ENCODE measurements at places on chromosomes 1 and 21.
A peak's percentile ranks its signal among the peaks of the same experiment; 100 is the strongest.

GRCh38 chr1:110228381-110228780 is 18.3 kb downstream of the KCNC4 start:
- DNase-seq = no peak

DNA sequence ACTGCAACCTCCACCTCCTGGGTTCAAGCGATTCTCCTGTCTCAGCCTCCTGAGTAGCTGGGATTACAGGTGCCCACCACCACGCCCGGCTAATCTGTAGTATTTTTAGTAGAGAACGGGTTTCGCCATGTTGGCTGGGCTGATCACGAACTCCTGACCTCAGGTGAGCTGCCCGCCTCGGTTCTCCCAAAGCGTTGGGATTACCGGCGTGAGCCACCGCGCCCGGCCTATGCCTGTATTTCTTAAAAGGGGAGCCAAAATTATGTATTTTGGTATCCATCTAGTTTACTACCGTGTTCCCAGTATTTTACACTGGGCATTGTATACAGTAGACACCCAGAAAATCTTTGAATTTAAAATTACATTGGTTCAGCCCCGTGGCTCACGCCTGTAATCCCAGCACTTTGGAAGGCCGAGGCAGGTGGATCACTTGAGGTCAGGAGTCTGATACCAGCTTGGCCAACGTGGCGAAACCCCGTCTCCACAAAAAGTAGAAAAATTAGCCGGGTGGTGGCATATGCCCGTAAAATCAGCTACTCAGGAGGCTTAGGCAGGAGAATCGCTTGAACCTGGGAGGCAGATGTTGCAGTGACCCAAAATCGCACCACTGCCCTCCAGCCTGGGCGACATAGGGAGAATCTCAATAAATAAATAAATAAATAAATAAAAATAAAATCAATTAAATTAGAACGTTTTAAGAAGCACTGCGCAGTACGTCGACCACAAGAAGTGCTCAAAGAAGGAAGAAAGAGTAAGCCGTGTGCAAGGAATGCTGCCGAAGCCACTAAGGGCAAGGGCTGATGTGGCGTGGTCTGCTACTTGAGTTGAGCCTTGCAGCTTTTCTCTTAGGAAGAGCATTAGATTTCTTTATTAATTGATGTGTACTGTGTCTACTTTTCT is 1.5 kb upstream of the THRAP3 start:
- peak; percentile 22 for DNase-seq

GRCh38 chr1:202567738-202568137 is 142.5 kb downstream of the SYT2 start:
- peak; percentile 82 for DNase-seq

- peak; percentile 16 for DNase-seq
Measured at GRCh38 chr1:116910379-116911187, 867 bp downstream of the PTGFRN start.

DNA sequence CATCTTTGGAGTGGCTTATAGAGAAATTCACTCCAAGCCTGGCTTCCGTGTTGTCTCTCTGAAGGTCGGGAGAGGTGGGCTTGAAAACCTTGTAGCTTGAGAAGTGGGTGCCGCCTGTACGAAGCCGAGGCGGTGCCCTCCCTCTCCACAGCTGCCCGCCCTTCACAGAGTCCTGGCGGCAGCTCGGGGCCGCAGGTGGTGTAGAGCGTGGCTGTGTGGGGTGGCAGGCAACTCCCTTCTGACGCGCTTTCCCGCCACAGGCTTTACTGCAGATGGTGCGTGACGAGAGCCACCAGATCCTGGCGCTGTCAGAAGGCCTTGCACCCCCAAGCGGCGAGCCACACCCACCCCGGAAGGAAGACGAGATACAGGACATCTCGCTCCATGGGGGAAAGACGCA is 33.1 kb upstream of the DIP2A start:
- DNase-seq = no peak

DNA sequence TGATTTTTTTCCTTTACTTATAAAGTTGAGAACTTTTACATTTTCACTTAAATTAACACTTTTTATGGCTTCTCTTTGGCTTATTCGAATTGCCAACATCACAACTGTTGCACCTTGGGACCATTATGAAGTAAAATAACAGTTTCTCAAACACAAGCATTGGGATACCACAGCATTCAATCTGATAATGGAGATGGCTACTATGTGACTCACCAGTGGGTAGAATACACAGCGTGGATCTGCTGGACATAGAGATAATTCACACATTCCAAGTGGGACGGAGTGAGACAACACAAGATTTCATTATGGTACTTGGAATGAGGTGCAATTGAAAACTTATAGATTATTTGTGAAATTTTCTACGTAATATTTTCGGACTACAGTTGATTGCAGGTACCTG is 68.0 kb downstream of the ADAMTS1 start:
- DNase-seq = no peak

DNA sequence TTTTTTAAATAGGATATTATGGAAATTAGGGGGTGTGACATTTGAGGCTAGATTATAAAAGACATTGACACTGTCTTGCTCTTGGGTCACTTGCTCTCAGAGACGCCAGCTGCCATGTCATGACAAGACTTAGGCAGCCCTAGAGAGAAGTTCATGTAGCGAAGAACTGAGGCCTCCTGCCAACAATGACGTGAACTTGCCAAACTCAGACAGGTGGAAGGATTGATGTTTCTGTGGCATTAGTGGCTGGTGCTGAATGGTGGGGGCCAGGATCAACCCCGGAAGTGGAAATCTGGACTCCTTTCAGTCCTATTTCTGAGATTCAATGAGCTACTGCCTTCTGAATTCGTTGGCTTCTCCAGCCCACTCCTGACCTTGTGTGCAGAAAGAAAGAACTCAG is 14.7 kb downstream of the NCF2 start:
- DNase-seq = no peak

DNA sequence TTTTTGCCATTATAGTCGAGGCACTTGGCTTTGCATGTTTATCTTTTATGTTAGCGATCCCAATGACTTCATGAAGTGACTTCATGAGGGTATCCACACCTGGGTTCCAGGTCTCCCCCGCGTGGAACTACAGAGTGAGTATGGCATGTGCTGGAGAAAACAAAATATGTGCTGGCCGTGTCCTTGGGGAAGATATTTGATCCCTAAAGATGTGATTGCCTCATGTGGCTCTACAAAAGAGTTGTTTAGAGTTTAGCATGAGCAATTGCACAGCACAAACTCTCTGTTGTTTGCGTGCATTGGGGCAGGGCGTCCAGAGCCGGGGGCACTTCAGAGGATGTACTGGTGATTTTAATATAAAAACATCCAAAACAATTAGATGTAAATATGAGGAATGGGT is 4.8 kb downstream of the IL10RB start:
- DNase-seq = no peak

- DNase-seq = no peak
Measured at GRCh38 chr1:160521554-160521953, 1.5 kb downstream of the SLAMF6 start.

- peak; percentile 12 for DNase-seq
Measured at GRCh38 chr1:29200906-29201594, 19.4 kb upstream of the SRSF4 start.

- no peak for DNase-seq
Measured at GRCh38 chr1:181391301-181391900, 91.9 kb upstream of the CACNA1E start.

GRCh38 chr1:155725142-155725541 is 36.3 kb downstream of the DAP3 start:
- DNase-seq = no peak

GRCh38 chr1:54174106-54174505 is 21.3 kb upstream of the CDCP2 start:
- no peak for DNase-seq

DNA sequence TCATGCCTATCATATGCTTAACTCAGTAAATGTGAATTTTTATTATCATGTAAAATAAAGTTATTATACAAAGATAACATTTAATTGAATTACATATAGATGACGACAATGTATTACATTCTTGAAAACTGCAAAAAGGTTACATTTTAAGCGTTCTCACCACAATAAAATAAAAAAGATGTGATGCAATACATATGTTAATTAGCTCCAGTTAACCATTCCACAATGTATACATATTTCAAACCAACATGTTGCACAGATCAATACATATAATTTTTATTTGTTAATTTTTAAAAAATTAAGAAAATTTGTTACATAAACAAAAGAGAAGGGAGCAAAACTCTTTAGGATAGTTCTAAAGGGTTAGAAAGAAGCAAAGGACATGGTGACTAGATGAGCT is 183.7 kb downstream of the VAV3 start:
- no peak for DNase-seq

DNA sequence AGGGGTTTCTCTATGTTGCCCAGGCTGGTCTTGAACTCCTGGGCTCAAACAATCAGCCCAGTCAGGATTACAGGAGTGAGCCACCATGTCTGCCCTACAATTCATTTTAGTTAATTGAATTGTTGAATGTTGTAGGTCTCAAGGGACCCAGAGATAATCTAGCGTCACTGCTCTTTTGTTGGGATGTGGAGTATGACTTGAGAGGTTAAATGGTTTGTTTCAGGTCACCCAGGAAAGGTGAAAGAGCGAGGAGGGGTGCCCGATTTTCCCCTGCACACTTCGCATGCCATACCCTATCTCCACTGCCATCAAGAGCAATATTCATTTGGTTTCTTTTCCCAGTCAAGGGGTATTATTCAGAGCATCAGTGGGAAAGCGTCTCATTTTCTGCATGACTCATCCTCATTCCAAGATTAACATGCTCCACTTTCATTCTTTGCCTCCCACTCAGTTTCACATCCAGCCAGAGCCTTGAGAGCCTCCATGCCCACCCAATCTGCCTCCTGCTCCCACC is 13.1 kb upstream of the SLC30A1 start:
- peak; percentile 80 for DNase-seq

- no peak for DNase-seq
Measured at GRCh38 chr1:160338580-160338979, 4.5 kb downstream of the COPA start.

- peak; percentile 54 for DNase-seq
Measured at GRCh38 chr1:24391882-24392603, 21.5 kb downstream of the STPG1 start.

GRCh38 chr1:81950591-81951244 is 150.0 kb downstream of the ADGRL2 start:
- DNase-seq = peak; percentile 2

- no peak for DNase-seq
Measured at GRCh38 chr1:8384088-8384487, 66.2 kb downstream of the SLC45A1 start.

GRCh38 chr1:202276081-202276715 is 65.5 kb downstream of the UBE2T start:
- DNase-seq = no peak

DNA sequence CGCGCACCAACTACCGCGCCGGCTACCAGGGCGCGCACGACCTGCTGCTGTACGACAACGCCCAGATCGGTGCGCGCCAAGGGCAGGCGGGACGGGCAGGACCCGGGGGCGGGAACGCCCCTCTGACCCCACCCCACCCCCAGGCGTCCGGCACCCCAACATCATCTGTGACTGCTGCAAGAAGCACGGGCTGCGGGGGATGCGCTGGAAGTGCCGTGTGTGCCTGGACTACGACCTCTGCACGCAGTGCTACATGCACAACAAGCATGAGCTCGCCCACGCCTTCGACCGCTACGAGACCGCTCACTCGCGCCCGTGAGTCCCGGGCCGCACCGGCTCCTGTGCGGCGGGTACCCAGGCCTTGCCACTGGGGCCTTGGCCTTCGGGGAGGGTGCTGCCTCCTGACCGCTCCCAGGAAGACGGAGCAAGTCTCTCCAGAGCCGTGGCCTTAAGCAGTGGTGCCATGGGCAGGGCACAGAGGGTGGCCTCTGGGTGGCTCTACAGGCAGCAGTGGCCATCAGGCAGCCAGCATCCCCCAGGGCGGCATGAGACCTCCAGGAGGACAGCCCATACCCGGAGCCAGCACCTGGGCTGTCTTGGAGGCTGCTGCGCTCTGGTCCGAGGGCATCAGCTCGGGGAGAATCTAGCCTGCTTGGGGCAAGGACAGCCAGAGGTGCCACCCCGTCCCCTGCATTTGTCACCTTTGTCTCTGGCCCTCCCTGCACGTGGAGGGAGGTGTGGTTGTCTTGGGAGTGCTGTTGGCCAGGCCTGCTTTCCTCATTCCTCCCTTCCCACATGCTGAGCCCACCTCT is 8.1 kb upstream of the MMP23B start:
- no peak for DNase-seq

DNA sequence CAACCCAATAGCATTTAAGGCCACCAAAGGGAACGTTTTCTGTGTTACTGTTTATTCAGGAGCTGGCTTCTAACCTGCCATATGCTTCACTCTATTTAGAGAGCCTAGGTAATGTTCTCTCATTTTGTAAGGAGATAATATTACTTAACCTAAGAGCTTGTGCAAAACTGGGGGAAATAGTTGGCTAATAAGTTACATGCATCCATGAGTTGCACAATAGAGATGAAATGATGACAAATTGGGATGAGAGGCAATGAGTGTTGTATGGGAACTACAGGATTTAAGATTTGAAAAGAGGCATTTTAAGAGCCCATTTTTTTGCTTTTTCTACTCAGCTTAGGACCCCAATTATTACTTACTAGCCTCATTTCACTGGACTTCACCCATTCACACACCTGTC is 151.0 kb downstream of the ST6GALNAC3 start:
- DNase-seq = peak; percentile 8

GRCh38 chr1:228445843-228446650 is 29.4 kb upstream of the TRIM17 start:
- DNase-seq = peak; percentile 43

DNA sequence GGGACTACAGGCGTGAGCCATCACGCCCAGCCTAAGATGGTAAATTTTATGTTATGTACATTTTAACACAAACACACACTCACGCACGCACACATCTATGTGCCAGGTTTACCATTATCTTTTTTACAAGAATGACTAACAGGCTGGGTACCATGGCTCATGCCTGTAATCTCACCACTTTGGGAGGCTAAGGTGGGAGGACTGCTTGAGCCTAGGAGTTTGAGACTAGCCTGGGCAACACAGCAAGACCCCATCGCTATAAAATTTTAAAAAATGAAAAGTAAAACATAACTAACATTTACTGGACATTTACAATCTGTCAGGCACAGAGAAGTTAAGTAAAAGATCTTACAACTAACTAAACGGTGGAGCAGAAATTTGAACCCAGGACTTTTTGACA is 14.7 kb downstream of the GATAD2B start:
- no peak for DNase-seq

DNA sequence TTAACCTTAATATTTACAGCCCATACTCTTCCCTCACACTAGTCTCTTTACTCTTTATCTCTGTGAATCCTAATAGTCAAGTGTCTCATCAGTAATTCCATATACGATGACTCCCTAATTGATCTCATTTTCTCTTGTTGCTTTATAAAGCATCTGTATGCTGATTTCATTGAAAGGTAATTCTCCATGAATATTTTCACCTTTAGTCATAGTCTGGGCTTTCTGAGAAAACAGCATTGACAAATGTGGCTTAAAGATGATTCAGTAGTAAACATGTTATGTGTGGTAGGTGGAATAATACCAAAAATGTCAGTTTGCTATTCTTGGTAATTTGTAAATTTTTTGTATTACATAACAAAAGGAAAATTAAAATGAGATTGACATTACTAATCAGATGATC is 1176.5 kb downstream of the NCAM2 start:
- DNase-seq = no peak

- no peak for DNase-seq
Measured at GRCh38 chr1:231934797-231935196, 308.2 kb downstream of the DISC1 start.

- no peak for DNase-seq
Measured at GRCh38 chr1:70738624-70739023, 309.0 kb downstream of the PTGER3 start.
